ENCODE measurements at places on chromosomes 11 and 22.

GRCh38 chr11:18633256-18634139 is 644 bp downstream of the SPTY2D1 start:
- DNase-seq: no peak

DNA sequence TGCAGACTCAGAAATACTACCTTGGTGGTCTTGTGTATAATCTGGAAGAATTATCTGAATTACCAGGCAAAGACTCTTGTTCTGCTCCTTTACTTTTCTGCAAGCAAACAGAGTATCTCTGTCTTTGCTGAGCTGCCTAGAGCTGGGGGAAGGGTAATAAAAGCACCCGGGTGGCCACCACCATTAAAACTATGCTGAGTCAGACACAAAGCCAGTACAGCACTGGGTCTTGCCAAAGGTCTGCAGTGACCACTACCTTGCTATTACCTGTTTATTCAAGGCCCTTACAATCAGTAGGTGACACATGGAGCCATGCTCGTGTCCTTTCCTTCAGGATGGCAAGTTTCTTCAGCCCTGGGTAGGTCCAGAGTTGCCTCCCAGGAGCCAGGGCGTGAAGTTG is 420.6 kb upstream of the CNTN5 start:
- no peak for DNase-seq

DNA sequence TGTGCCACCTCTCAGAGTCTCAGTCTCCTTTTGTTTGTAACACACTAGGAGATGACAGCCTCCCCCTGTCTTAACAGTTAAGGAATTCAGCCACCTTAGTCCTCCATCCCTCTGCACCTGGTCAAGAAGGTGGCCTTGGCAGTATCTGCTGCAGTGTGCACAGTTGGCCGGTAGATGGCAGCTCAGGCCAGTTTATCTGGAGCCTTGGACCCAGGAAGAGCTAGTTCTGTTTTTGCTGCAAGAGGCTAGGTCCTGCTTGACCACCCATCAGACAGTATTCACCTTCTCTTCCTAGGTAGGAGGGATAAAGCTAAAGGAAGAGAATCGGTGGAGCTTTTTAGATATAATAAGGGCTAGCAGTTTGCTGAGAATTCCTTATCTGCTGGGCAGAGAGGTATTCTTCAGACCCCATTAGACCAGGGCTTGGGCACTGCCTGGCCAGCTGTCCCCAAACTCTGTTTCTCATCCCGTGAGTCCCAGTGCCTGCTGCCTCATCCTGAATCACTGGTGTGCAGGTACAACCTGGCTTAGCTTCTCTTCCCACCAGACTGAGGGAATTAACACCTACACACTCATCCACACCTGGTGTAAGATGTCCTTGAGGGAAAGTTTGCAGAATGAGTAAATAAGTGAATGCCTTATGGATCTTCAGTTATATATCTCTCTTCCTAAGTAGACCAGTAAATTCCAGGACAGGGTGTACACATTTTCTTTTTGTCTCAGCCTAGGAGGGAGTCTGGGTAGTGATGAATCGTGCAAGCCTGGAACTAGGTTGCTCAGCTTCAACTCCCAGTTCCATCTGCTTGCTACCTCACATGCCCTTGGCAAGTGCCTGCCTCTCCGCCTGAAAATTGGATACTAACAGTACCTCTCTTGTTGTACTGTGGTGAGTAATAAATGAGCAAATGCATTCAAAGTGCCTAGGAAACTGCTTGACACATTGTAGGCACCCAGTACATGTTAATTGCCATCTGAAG is 70.8 kb upstream of the NARS2 start:
- peak; percentile 60 for DNase-seq

GRCh38 chr11:104340590-104340989 is 176.6 kb upstream of the PDGFD start:
- no peak for DNase-seq

DNA sequence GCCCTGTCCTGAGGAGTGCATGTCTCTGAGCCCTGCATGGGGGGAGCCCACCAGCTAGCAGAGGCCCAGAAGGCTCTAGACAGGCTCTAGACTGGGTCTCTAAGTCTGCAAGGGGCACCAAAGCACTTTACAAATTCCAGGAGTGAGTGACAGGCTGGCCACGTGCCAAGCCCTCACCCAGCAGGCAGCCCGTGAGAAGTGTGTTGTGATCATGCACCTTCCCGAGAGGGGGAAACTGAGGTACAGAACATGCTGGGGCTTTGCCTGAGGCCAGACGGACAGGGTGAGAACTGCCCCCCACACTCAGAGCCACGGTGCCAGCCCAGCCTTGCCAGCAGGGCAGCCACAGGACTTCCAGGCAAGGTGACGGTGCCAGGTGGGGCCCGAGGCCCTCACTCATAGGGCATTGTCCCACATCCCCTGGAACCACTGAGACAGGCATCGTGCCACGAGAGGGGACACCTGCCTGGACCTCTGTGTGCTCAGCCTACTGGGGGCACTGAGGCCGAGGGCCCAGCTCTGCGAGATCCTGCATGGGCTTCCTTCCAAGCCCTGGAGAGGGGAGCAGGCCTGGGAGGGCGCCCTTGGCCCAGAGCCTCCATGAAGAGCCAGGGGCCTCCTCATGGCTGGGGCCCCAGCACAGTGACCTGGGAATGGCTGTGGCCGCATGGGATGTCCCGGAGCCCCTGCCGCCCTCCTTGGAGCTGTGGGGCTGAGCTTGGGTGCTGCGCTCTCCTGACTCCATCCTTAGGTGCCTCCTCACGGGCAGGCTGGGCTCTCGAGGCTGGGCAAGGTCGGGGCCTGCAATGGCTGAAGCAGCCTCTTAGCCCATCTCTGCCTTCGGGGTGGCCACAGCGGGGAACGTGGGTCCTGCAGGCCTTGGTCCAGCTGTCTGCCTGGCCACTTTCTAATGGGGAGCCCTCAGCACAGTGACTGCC is 121.5 kb downstream of the KCNQ1OT1 start:
- DNase-seq: no peak

DNA sequence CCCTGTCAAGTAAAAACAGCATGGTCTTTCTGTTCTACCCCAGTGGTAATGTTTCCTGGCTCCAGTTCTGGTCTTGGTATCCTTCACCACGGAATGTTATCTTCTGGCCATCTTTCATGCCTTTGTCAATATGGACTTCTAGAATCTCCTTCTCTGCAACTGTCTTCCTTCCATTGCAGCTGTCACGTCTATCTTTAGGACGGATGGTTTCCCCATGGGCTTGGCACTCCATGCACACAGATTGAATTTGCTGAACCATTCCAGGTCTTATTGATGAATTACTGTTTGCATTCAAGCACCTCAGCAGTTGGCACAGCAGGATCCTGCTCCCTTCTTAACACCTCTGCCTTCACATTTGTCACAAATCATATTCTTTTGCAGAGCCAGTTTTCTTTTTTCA is 44.9 kb upstream of the SLC25A18 start:
- DNase-seq: no peak

DNA sequence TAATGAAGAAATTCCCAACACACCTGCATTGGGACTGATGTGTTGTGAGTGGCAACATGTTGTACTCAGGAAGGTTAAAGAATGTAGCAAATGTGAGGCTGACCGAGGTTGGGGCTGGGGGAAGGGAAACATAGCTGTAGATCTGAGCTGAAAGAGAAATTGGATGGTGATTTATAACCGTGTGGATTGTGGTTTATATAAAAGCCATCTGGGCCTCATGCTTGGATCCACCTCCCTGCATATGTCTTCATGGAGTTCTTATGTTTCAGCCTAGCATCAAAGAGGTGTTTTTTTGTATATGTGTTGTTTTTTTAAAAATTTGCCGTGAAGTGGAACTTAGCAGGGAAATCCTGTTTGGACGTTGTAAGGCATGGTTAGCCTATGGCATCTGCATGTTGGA is 141.3 kb downstream of the NAV2 start:
- DNase-seq: no peak

DNA sequence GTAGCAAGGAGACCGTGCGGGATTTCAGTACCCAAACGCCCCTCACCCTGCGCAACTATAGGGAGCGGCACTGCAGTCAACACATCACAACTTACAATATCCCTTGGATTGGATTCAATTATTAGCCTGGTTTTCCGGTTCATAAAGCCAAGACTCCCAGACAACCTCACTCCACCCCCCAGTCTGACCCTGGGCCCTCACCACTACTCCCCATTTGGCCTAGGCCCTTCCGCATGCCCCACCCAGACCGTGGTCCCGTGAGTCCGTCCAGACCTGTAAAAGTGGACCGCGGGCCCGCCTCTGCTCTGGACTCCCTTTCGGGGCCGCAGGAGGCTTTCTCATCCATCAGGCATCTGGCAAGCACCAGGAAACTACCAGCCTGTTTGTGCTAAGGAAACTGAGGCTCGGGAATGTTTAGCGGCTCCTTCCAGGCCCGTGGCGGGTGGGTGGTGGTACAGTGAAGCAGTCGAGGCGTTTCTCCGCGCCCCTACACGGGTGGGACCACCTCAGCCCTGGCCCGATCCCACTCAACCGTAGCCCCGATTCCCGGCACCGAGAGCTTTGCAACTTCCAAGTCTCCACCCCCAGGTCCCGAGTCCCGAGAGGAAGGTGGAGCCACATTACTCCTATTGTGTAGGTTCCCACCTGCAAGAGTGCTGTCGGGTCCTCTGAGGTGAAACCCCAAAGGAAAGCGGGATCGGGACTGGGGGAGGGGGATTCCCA is 679 bp upstream of the DPP3 start:
- peak; percentile 75 for DNase-seq

DNA sequence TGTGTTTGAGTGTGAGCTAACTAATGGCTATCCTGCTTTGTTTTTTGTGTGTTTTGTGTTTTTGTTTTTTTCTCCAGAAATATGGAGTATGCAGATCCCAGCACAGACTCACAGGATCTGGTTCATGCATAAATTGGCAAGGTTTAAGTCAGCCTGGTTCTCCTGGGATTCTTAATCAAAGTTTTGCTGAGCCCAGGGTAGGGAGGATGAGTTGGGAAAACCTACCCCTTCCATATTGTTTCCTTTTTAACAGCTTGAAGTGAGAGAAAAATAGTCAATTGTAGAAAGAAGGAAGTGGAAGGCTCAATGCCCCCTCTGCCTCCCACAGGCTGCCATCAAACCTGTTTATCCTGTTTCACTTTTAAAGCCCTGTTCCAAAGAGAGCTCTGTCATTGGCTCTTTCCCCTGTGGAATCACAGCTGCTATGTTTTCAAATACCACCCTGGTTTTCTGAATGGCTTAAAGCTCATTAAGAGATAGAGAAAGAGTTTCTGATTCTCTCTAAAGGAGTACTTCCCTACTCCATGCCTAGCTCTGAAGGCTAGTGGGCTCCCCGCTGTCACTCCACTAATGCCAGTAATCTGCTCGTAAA is 23.4 kb upstream of the CADM1 start:
- DNase-seq: no peak

- peak; percentile 26 for DNase-seq
Observed at GRCh38 chr11:72773291-72773690, 20.6 kb downstream of the STARD10 start.

DNA sequence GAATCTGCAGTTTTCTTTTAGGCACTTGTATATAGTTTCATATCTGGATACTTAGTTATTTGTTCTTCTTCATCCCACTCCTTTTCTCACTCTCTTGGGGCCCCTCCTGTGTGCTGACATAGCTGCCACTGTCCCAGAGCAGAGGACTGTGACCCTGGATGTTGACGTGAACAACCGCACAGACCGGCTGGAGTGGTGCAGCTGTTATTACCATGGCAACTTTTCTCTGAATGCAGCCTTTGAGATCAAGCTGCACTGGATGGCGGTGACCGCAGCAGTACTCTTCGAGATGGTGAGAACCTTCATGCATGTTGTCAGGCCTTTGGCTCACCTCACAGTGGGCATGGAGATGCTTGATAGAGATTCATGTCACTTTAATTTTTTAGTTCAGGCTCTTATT is 50.9 kb upstream of the YWHAH start:
- DNase-seq: no peak

DNA sequence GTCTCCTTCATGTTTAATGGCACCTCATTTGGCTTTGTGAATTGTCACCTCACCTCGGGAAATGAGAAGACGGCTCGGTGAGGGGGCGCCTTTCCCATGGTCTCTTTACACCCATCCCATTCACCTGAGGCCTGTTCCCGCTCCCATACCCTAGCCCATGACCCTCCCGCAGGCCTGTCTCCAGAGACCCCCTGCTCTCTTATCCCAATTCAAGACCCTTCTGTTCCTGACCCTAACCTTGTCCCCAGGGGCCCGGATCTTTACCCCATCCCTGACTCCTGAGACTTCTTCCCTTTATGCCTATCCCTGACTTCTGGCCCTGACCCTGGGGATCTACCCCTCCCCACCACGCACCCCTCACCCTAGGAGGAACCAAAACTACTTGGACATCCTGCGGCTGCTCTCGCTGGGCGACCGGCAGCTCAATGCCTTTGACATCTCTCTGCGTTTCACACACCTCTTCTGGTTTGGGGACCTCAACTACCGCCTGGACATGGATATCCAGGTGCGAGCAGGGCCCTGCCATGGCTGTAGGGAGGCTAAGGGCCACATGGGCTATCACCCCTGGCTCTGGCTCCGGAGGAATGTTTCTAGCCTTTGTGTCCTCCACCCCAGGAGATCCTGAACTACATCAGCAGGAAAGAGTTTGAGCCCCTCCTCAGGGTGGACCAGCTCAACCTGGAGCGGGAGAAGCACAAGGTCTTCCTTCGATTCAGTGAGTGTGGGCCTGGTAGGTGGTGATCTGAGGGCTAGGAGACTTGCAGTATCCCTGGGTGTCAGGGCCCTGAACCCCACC is 7.9 kb downstream of the INPPL1 start:
- no peak for DNase-seq

DNA sequence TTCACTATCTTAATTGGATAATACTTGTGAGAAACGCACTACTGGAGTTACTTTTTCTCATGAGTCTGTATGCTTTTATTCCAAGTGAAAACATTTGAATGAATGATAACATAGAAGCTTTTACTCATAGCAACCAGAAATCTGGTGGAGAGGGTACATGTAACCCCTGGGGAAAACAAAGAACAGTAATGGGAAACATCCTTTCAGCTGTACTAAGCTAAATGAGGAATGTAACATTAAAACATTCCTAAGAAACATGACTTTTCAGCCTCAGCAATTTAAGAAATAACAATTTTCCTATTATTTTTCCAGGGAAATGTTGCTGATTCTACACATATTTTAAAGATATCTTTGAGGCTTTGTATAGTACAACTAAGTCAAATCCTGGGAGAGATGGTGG is 97.2 kb upstream of the CEP126 start:
- DNase-seq: no peak

GRCh38 chr11:34570584-34570983 is 50.3 kb upstream of the EHF start:
- DNase-seq: peak; percentile 9

DNA sequence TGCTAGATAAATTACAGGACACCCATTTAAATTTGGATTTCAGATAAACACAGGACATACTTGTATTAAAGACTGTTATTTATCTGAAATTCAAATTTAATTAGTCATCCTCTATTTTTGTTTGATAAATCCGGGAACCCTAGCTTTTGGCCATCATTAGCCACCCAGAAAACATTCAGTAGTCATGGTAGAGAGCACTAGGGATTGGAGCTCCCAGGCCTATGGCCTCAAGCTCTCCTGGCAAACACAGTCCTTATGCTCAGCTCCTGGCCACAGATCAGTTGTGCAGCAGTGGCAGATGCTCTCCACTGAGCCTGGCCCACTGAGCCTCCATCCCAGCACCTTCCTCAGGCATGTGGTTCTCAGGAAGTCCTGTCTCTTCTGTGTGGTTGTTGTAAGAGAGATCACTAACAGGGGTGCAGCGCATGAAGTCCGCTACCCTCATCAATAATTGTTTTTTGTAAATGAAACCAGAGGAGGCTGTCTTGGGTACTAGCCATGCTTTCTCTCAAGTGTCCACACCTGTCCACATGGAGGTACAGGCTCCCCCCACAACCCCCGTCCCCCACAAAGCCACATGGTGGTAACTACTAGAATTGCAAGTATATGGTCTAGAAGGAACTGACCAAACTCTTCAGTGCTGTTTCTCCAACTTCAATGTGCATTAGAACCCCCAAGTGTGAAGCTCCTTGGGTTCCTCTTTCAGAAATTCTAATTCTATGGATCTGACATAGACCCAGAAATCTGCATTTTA is 1.1 kb upstream of the IRAG1 start:
- no peak for DNase-seq
